ENCODE measurements at places on chromosomes 2 and 18.

- no peak for DNase-seq
Measured at GRCh38 chr2:57475391-57475790, 571.2 kb upstream of the VRK2 start.

DNA sequence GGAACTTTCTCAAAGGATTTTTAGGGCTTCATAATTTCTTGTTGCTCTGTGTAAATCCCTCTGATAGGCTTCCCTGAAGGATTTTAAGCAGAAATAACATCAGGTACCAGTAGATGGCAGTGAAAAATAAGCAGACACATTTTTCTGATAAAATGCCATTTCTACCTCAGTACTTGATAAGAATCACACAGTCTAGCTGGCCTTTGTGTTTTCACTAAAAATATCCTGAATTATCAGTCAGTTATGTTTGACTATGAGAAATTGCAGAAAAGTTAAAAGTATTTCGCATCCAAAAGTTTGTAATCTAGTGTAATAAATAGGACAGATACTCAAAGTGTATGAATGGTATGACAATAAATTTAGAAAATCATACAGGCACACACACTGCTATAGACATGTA is 68.7 kb downstream of the DNAJC10 start:
- DNase-seq = no peak

- DNase-seq = no peak
Measured at GRCh38 chr2:142642650-142643049, 234.8 kb upstream of the KYNU start.

- DNase-seq = no peak
Measured at GRCh38 chr2:135694711-135695110, 46.9 kb upstream of the UBXN4 start.

GRCh38 chr2:171522788-171523087 is 464 bp downstream of the CYBRD1 start:
- no peak for DNase-seq

- no peak for DNase-seq
Measured at GRCh38 chr2:149472413-149472812, 115.2 kb downstream of the MMADHC start.

GRCh38 chr2:112260295-112260625 is 5.4 kb upstream of the ZC3H8 start:
- DNase-seq = no peak

DNA sequence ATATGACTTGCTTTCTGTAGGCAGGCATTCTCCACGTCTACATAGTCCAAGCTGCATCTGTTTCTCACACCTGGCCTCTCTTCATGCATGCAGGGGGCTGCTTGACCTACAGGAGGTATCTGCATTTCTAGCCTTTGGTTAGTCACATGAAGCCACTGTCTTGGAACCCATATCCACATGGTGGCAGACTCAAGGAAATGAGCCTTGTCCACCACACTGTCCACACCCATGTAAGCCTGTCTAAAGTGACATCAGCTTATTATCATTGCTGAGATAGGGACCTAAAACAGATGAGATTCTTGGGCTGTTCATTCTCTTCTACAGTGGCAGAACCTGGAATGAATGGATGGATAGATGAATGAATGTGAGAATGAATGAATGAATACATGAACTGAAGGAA is 160.4 kb downstream of the DOCK10 start:
- no peak for DNase-seq

DNA sequence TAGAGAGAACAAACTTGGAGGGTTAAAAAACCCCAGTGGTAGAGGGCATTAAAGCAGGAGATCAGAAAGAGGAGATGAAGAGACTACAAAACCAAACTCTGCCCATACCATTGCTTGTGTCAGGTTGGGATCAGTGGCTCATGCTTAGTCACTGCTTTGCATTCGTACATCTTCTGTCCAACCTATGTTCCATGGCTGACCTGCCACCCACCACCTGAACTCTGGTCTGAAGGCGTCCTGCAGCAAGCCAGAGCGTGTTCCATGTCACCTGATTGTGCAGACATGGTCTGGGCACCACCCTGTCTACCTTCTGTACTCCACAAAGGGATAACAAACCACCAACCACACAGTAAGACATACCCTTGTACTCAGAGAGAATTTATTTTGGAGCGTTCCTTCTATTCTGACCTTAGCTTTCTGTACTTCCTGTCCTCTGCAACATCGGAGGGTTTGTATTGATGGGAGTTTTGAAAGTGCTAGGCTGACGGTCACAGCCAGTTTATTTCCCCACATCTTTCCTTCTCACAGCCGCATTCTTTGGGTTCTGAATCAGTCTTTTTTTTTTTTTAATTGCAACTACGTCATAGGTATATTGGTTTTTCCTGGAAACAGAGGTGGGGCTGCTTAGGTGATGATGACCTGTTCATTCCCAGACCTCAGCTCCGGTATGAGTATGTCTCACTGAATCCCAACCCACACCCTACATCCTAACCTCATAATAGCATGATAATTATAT is 88.3 kb downstream of the SOWAHC start:
- no peak for DNase-seq

- DNase-seq = no peak
Measured at GRCh38 chr18:48297139-48297538, 112.0 kb downstream of the ZBTB7C start.

GRCh38 chr2:170264522-170264860 is 86.5 kb downstream of the MYO3B start:
- DNase-seq = no peak

- no peak for DNase-seq
Measured at GRCh38 chr18:76980663-76981395, 151.8 kb downstream of the MBP start.

DNA sequence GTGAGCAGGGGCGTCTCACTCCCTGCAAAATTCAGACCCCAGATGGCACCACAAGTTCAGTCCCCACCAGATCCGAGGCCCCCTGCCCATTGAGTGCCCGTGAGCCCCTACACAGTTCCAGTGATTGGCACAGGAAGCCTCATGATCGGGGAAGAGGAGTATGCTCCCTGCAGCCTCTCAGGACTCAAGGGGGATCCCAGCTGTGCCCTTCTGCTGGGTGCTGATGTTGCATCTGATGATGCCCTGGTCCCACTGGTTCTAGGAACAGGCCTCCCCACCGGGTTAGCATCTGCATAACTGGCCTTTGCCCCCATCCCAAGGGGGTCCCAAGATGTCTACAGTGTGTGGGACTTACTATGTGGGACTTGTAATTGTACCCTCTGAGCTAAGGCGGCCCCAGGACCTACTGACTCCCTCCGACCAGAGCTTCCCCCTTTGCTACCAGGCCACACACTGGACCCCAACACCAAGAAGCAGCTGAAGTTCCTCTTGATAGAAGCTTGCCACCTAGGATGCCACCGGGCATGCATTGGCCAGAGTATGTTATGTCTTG is 8.6 kb downstream of the ALPG start:
- no peak for DNase-seq

GRCh38 chr2:174085781-174086180 is 120.6 kb upstream of the SP3 start:
- no peak for DNase-seq

- no peak for DNase-seq
Measured at GRCh38 chr2:196502386-196502785, 137.1 kb upstream of the CCDC150 start.

GRCh38 chr2:230346465-230346864 is 19.5 kb downstream of the SP140L start:
- no peak for DNase-seq

DNA sequence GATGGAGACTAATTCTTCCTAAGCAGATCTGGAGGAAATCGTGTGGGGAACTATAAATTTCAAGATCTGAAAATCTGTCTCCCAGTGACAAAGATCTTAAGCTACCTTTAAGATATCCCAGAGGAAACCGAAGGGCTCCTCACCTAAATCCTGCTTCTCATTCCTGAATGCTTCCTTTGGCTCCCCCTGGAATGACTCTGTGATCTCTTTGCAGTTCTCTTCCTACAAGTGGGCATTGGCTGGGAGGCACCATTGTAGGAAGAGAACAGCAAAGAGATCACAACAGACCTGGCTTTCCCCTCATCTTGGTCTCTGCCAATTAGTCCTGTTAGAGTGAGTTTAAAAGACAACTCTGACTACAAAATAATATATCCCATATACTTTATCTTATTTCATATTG is 70.0 kb upstream of the KCNH7 start:
- DNase-seq = no peak

DNA sequence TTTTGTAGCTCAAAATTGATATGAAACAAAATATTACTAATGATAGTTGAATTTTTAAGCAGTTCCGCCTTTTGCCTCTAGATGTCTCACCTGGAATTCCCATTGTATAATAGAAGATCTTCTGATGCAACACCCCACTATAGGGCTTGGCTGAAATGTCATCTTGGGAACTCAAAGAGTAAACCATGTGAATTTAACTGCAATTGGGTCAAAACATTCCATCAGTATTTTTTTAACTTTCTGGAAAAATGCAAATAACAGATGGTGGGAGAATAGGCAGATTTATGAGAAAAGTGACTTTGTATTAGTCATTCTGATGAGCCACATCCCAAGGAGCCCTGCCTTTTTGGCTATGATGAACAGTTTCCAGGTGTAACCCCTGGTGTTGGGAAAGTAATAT is 489.9 kb downstream of the NYAP2 start:
- no peak for DNase-seq

DNA sequence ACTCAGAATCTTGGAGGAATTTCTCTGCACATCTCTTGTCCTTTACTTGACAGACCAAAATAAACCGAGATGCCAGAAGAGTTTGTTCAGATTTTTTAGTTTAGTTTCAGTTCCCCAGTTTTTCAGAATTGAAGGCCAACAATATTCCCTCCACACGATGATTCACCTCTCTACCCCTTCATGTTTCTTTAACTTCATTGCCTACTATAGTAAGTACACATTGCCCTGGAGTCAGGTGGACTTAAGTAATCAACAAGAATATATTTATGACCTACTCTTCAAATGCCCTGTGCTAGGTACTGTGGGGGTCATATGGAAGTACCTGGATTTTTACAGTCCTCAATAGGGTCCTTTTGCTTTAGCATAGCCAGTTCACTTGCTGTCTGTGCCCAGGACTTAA is 79.6 kb upstream of the CTLA4 start:
- DNase-seq = no peak

GRCh38 chr2:195732574-195732973 is 75.5 kb downstream of the SLC39A10 start:
- no peak for DNase-seq

DNA sequence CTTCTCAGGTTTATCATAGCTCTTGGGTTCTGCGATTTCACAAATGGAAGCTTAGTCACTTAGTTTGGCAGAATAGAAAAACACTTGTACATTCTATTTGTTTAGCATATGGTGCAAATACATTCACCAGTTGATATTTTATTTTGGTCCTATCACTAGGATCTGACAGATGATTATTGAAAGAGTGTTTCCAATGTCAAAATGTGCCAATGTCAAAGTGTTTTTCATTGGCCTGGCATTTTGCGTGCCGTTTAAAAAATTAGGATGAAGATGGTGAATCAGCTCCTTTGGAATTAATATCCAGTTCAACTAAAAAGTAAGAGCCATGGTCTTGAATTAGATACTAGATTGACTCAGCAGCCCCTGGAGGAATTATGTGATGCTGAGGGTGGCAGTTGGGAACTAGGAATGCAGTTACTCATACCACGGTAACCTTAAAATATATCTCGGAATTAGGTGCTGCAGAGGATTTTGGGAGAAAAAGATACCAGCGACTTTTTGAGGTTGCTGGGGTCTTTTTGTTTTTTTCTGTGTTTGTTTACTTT is 87.0 kb downstream of the SPHKAP start:
- no peak for DNase-seq

DNA sequence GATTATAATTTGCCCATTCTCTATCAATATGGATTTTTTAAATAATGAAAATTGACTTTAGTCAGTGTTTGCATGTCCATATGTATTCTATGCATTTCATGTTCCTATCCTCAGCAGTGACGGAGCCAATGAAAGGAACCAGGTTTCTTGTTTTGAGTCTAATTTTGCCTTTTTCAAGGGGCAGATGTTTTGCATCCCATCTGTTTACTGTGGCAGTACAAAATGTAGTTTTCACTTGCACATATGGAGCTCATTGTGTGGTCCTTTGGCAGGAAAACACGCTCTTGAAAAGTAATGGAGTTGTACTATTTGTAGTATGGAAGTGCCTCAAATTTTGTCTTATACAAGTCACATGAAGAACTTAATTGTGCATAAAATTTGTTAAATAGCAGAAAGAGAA is 127.8 kb downstream of the AGPS start:
- no peak for DNase-seq

DNA sequence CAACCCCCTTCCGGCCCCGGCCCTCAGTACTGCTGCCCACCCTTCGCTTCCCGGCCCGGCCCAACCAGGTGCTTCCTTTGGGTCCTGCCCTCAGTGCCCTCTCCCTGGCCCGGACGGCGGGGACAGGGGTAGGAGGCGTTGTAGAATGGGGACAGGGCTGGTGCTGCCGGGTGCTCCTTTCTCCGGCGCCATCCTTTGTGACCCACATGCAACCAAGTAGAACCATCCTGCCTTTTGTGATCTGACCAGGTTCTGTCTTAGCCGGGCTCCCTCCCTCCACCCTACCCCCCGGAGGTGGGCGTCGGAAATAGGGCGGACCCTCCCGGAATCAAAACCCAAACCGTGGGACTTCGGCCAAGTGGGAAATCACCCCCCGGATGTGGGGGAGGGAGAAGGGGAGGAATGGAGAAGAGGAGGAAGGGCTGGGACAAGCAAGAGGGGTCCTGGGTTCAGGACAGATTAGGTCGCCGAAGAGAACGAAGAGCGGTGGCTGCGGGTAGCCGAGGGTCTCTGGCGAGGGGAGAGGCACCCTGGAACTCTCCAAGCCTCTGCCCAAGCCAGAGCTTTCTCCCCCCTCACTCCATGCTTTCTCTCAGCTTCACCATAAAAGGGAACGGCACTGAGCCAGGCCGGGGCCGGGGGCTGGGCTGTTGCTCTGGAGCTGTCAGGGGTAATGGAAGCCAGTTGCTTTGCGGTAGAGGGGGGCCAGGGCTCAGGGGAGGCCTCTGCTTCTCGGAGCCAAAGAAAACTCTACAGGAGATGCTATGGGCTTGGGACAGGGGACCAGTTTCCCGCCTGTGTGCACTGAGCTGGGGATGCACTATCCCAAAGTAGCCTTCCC is 756 bp upstream of the OST4 start:
- DNase-seq = peak; percentile 52

DNA sequence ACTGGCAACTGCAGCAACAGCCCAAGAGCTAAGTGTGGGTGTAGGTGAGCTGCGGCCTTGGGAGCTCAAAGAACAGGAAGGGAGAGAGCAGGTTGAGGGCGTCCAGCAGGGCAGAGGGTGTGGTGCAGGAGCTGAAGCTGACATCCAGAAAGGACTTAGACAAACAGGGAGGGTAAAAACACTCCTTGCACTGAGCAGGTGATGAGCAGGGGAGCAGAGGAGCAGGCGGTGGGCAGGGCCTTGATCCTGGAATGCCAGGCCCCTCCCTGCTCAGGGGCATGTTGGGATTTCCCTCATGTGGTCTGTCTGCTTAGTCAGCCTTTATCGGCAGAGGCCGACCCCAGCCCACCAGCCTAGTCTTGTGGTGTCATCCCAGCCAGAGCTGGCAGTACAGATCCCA is 63.6 kb downstream of the VSNL1 start:
- no peak for DNase-seq

DNA sequence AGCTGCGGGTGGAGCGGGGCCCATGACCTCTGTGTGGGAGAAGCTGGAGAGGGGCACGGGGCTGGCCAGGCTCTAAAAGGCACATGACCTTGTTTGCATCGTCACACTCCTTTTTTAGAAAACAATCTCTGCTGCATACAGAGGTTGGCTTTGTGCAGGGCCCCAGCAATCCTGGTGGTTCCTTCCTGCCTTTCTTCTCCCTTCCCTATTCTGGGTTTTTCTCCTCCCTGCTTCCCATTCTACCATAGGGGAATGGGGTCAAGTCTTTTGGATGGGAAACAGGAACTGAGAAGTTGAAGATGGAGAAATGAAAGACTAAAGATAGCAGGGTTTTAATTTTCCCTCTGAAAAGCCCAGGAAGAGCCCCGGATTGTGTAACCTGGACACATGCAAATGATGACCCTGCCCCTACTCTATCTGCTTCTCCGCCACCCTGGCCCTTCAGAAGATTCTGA is 53.9 kb downstream of the ASAP2 start:
- no peak for DNase-seq

All from stimulated activated CD4-positive, alpha-beta T cell treated with anti-CD3 and anti-CD28 coated beads, TNF-alpha, amount 100 ng/mL, for 24 hours (primary cell).